Osteocyte (in vitro differentiated cells): ENCODE measurements at places on chromosomes 1 and 21. TPM values are rescaled to one million over a fixed set of nuclear protein-coding genes. Genes with fewer than 3 reads are reported as not detected.

Gene LCE6A
- total RNA-seq, result not detected in 2 replicates

Gene FMO4
- 4.0 and 4.1 TPM in 2 replicates for total RNA-seq

Gene GJB3
- total RNA-seq, result not detected in 2 replicates

Gene TCP10L
- 0.21 and 1.3 TPM in 2 replicates for total RNA-seq

Gene RGS13
- total RNA-seq, result not detected in 2 replicates

Gene EPHA10
- total RNA-seq, result not detected in 2 replicates

Gene PGLYRP4
- not detected in 2 replicates for total RNA-seq

Gene NT5C1A
- not detected in 2 replicates for total RNA-seq

Gene UBASH3A
- not detected in 2 replicates for total RNA-seq

Gene TMEM52
- total RNA-seq, result 1.5 TPM in 1 of 2 replicates, not detected in the other

Gene LCE1F
- not detected in 2 replicates for total RNA-seq

Gene CFH
- 248 and 252 TPM in 2 replicates for total RNA-seq

Gene LY9
- total RNA-seq, result not detected in 2 replicates

Gene ATP6V1G3
- total RNA-seq, result not detected in 2 replicates

Gene NBPF10
- 5.1 and 5.3 TPM in 2 replicates for total RNA-seq

Gene AIM2
- not detected in 2 replicates for total RNA-seq

Gene NPR1
- total RNA-seq, result 0.16 TPM in 1 of 2 replicates, not detected in the other

Gene TEX38
- total RNA-seq, result not detected in 2 replicates

Gene GBP7
- not detected in 2 replicates for total RNA-seq

Gene TIE1
- not detected in 2 replicates for total RNA-seq

Gene VPS45
- total RNA-seq, result 37.0 and 43.6 TPM in 2 replicates

Gene CD48
- total RNA-seq, result not detected in 2 replicates

Gene CD34
- total RNA-seq, result not detected in 2 replicates

Gene FCGR3A
- not detected in 2 replicates for total RNA-seq

Gene S100A8
- total RNA-seq, result not detected in 2 replicates

Gene UQCRHL
- total RNA-seq, result 1.5 and 1.6 TPM in 2 replicates

Gene NBPF4
- not detected in 2 replicates for total RNA-seq

Gene NCMAP
- total RNA-seq, result not detected in 2 replicates

Gene ESRRG
- total RNA-seq, result not detected in 2 replicates

Gene GART
- total RNA-seq, result 66.8 and 79.1 TPM in 2 replicates

Gene CZIB
- total RNA-seq, result 52.6 and 59.8 TPM in 2 replicates

Gene FHL3
- 39.1 and 40.4 TPM in 2 replicates for total RNA-seq

Gene SAMD11
- total RNA-seq, result 16.6 and 19.5 TPM in 2 replicates

Gene PDC
- total RNA-seq, result not detected in 2 replicates

Gene AZIN2
- 8.0 and 10.4 TPM in 2 replicates for total RNA-seq

Gene S1PR1
- 0.31 TPM in 1 of 2 replicates, not detected in the other for total RNA-seq

Gene IVL
- total RNA-seq, result not detected in 2 replicates
